ENCODE measurements at places on chromosomes 3 and 15.

- DNase-seq = no peak
Observed at GRCh38 chr15:87829332-87830050, 427.0 kb downstream of the NTRK3 start.

DNA sequence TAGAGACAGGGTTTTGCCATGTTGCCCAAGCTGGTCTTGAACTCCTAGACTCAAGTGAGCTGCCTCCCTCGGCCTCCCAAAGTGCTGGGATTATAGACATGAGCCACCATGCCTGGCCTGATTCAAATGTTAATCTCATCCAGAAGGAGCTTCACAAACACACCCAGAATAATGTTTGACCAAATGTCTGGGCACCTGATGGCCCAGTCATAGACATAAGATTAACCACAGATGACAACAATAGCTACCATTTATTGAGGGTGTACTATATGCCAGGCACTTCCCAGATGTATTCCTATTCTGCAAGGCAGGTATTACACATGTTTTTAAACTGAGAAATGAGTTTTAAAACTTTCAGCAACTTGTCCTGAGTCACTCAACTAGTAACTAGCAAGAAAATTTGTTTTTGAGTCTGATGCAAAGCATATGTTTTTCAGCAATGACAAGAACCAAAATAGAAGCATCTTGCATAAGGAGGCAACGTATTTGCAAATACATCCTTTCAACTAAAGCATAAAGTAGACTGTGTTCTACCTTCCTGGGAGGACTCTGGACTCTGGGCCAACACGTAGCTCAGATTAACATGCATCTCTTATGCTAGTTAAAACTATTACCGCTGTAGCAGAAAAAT lies 8.1 kb upstream of the SPG21 start:
- no peak for DNase-seq

DNA sequence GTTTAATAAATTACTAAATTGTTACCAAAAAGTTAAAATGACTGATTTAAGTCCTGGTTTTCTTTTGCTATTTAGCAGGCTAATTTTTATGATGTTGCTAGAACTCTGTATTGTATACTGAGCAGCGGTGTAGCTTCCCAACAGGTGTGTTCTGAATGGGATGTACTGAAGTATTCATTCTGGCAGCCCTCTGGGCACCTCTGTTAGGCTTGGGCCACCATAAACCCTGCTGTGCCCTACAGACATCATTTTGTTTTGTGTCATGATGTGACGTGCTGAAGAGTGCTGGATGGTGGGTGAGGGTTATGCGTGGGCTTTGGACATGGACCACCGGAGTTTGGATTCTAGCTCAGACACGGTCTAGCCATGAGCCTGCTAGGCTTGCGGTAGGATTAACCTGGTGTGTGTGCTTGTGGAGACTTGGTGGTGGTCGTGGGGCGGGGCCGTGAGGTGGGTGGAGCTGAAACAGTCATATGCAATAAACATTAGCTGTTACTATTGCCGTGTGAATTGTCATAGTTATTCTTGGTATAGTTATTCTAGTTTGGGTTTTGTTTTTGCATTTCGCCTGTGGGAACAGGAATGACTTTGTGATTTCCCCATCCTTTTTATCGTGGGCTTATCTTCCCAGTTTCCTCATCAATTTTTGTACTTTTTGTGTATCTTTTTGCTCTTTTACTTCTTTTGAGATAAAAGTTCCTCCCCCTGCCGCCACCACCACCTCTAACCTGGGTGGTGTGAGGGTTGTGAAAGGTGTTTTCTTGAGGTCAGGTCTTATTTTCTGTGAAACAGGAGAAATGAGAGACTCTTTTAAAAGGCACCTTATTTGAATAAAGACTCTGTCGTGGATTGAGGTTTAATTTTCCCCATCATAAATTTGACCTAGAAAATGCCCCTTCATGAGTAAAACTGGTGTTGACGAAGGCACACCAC lies 93.7 kb downstream of the MCTP2 start:
- DNase-seq = no peak

DNA sequence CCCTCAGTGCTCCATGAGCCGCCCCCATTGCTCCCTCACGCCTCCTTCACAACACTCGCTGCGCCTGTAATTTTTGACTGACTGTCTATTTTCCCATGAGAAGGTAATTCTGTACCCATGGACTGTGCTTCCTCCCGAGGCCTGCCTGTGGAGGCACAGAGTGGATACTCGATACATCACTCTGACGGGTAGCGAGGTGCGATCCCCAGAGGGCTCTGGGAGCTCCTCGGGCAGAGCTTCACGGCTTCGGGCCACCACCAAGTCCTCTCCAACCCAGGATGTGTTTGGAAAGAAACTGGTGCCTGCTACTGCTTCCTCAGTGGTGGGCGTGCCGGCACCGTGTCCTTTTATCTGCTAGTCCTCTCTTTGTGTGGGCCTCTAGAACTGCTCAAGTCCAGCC lies 108.6 kb upstream of the DLG1 start:
- no peak for DNase-seq

DNA sequence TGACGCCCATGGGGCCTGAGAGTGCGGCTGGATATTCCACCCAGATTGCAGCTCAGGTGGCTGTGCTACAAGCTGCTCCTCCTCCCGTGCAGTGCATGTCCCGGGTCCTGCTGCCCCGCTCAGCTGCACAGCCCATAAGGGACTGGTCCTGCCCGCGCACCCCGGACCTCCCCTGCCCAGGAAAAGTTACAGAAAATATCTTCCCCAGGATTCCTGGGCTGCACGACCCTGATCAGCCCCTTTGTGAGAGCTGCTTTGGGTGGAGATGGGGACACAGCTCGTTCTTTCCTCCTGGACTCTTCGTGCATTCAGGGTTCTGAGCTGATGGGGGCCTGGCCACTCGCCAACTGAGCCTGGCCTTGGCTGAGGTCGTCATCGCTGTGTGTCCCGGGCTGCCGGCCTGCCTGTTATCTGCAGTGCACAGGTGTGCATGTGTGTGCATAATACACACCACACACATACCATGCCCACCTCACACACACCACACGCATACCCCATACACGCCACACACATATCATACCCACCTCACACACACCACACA lies 28.8 kb downstream of the APBA2 start:
- no peak for DNase-seq

- DNase-seq = no peak
Observed at GRCh38 chr15:54101664-54102270, 123.5 kb downstream of the UNC13C start.

- DNase-seq = no peak
Observed at GRCh38 chr3:124372775-124373174, 357.5 kb upstream of the UMPS start.

- no peak for DNase-seq
Observed at GRCh38 chr3:141057946-141058800, 7.0 kb downstream of the SPSB4 start.

DNA sequence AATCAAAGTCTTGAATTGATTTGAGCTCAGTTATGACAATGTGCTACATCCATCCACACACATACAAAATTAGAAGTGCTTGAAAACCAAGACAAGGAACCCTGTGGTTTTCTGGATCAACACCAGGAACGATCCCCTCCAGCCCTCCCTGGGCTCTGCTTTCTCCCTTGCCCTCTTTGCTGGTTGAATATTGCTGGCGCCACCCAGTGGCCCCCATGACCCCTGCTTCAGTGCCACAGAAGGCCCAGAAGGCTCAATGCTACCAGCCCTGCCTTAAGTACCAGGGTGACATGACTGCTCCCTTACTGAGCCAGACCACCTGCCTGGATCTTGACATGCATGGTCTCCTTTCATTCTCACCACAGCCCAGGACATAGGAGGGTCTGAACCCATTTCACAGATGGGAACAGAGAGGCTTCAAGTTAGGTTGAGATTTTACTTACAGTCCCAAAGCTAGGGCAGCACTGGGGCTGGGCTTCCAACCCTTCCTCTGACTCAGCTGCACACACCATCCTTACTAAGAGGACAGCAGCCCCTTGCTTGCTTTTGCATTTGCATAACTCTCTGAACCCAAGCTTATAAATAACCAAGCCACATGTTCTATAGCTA lies 15.0 kb downstream of the IL12A start:
- peak; percentile 41 for DNase-seq

GRCh38 chr15:27260523-27260922 lies 289.5 kb downstream of the GABRG3 start:
- DNase-seq = no peak

DNA sequence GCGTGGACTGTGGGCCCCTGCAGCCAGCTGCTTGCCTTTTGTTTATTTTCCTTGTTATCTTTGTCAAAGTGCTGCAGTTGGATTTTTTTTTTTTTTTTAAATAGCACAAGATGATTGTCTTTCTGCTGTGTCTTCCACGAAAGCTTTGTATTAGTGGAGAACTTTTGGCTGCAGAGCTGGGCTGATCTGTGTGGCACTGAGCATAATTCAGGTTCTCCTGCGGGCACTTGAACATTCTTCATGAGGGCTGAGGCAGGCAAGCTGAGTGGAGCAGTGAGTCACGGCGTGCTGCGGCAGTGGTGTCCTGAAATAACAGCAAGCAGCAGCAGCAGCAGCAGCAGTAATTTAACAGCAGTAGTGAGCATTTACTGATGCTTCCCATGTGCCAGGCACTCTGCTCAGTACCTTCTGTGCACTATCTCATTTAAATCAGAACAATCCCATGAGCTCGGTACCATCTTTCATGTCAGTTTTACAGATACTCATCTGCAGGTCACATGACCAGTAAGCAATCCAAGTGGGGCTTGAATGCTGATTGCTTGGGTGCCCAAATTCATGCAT lies 45.8 kb downstream of the MITF start:
- no peak for DNase-seq

DNA sequence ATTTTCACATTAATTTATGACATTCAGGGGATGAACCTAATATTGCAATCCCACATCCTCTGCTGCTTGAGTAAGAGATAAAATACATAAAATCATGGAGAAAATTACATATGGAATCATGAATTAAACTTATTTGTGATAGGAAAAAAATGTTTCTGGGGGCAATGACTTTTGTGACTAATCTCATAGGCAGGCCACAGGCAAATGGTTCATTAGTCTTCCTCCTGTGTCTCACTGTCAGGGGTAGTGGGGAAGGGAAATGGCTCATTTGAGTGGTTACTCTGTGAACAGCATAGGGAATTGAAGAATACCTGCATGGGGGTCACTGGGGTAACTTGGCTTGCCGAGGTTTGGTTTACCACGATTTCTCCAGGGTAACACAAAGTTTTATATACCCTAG lies 72.0 kb downstream of the TFG start:
- no peak for DNase-seq

DNA sequence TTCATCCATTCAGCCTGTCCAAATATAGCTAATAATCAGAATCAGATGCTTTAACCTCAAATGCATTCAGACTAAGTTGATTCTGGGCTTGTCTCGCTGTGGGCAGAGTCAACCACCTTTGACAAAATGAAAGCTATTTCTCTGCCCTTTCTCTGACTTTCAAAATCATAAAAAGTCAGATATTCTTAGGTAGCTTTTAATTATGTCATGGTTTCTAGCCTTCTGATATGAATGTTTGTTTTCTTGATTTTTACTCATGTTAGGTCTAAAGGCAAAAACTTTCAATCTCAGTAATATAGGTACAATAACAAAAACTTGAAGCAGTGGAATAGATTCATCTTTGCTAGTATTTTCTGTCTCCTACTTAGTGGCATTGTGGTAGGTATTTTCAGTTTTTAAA lies 25.3 kb upstream of the C15orf61 start:
- no peak for DNase-seq

GRCh38 chr15:101175401-101175800 lies 76.4 kb downstream of the CHSY1 start:
- DNase-seq = no peak

Measured in activated T-cell treated with anti-CD3 and anti-CD28 coated beads for 48 hours (primary cell).